Erythroblast (primary cell): ENCODE measurements at places on chromosomes 13 and 19.

DNA sequence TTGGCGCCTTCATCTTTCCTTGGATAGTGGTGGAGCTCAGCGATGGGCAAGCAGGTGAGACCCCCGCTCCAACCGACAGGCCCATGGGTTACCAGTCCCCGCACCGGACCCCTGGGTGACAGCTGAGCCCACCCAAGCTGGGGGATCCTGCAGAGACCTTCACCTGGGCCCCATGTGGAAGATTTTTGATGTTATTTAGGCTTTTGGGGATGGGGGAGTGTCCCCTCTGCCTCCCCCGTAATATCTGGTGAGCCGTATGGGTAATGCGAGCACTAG is 4.9 kb upstream of the LILRA5 start:
- no peak for DNase-seq

- DNase-seq: no peak
Observed at GRCh38 chr19:3392480-3392879, 26.1 kb downstream of the NFIC start.

DNA sequence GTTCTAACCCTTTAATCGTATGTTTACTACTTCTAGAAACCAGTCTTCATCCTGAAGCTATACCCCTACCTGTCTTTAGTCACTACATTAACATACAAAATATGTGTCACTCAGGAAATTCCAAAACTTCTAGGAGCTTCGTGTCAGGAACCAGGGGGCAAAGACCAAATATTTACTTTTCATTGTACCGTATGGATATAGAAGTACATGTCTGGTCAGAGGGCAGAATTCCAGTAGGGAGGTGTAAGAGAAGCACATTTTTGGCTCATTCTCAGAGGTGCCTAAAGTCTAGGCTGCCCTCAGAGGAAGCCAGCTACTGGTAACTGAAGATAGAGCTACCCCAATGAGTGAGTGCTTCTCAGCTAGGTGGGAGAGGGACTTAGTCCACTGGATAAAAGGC is 320.7 kb downstream of the DIAPH3 start:
- DNase-seq: no peak

GRCh38 chr13:48976576-48977285 is 1.0 kb downstream of the FNDC3A start:
- DNase-seq: no peak

GRCh38 chr13:33110386-33110712 is 94.1 kb downstream of the KL start:
- DNase-seq: no peak

DNA sequence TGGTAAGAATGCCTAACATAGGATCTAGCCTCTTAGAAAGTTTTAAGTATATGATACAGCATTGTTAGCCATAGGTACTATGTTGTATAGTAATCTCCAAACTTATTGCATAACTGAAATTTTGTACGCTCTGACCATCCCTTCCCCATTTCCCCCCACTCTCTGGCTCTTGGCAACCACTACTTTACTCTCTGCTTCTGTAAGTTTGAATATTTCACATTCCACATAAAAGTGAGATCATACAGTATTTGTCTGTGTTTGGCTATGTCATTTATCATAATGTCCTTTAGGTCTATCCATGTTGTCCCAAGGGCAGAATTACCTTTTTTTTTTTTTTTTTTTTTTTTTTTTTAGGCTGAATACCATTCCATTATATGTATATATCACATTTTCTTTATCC is 396.9 kb downstream of the DLEU7 start:
- no peak for DNase-seq

DNA sequence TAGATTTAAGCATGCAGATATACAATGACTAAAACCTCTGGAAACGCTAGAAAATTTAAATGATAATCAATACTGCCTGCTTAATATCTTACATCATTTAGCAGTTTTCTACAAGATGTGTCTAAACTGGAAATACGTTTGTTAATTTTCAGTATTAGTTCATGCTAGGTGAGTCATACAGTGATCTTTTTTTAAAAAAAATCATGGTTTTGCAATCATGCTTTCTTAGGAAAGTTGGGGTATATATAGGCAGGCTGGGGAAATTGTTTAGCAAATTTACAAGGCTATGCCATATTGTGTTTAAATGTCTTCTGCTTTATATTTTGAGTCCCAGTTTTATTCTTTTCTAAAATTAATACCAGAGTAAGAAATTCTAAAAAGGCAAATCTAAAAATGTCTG is 245.4 kb upstream of the SPRY2 start:
- no peak for DNase-seq

DNA sequence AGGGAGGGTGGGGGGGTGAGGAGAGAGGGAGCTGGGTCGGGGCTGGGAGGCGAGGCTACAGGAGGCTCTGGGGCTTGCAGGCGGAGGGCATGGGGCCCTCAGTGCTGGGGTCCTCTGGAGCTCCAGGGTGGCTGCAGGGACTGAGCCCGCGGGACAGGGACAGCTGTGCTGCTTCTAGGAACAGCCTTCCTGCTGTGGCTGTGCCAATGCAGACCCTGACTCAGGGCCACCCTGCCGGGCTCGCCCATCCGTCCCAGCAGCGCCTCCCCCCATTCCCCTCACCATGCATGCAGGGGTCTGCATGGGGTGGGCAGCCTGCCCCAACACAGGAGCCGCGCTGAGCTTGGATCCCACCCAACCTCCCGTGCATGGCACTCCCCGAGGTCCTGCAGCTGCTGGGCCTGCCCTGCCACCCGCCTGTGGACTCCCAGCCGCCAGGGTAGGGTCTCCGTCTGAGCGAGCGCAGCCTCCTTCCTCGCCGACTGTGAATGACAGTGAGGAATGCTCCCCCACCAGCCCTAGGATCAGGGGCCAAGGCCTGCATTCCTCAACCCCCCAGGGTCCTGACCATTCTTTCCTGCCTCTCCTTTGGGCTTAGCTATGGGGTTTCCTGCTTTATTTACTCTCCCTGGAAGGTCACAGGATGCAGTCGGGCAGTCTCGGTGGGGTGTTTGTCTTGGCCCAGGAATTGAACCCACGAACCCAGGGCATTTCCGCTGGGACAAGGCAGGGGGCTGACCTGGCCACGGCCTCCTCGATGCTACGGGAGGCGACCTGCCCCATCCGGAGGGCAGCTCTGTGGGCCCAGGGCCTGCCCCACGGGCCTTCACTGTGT is 23.4 kb downstream of the CEBPG start:
- DNase-seq: no peak

DNA sequence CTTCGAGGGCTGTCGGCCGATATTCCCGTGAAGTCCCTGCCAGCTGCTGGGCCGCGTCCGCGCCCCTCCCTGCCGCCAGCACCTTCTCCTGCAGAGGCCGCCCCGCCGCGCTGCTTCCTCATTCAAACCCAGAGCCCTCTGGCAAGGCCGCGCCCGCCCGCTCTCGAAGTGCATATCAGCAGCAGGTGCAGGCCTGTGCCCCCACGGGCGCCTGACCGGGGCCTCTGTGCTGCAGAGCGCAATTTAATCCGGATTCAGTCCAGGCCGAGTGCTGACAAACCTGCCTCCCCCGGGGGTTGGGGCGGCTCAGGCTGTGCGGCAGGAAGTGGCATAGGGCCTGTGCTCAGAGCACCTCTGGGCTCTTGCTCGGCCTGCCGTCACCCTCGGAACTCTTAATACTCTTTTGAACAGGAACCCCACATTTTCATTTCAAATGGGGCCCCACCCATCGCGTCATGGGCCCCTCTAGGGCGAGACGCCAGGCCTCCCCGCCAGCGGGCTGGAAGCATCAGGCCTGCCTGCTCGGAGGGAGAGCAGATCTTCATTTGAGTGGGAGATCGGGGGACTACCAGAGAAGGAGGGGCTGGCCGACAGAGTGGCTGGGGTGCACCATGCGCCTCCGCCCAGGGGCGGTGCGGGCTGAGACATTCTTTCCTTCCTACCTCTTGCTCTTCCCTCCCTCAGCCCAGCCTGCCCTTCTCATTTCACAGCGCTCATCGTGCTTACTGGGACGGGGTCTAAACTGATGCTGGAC is 125.7 kb downstream of the TNFRSF19 start:
- peak; percentile 55 for DNase-seq

- no peak for DNase-seq
Observed at GRCh38 chr13:105702441-105702840, 833.0 kb downstream of the EFNB2 start.
